BJ (cell line): ENCODE measurements at places on chromosomes 16 and 17.

GRCh38 chr17:1347589-1348323 is 52.3 kb downstream of the YWHAE start:
- no peak for DNase-seq

DNA sequence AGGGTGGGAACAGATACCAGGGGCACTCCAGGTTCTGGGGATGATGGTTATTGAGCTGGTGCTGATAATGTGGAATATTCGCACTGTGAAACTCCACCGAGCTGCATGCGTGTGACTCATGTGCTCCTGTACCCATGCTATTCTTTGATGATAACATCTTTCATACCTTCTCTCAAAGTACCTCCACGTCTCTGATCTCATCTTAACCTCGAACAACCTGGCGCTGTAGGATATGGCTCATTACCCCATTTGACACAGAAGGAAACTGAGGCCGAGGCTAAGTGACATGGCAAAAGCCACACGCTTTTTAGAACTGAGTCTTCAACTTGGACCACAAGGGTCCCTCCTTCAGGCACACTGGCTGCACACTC is 30.2 kb upstream of the MRPS23 start:
- DNase-seq, result no peak

- DNase-seq, result no peak
These were observed 3.7 kb downstream of the ACSF3 start for GRCh38 chr16:89097392-89097772.

DNA sequence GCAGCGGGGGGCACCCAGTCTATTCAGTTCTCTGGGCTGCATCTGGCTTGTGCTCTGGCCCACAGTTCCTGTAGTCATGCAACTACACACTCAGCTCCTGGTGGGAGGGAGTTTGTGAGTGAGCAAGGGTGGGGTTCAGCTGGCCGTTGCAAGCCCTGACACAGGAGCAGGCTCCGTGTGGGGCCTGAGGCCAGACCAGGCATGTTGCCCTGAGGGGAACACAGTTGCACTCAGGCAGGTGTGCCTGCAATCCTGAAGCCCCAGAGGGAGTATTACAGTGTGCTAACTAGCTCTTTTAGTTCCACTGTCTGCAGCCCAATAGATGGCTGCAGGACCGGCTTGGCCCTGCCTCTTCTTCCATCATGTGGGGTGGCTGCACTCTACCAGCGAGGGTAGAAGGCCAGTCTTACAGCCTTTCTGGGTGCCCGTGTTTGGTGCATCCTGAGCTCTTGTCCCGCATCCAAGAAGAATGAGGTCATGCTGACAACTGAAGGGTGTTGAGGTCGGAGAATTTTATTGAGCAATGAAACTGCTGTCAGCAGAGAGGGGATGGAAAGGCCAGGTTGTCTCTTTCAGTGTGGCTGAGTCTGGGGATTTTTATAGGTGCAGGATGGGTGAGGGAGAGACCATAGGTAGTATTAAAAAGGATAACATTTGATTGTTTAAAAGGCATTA is 49.9 kb upstream of the ELAC2 start:
- no peak for DNase-seq

GRCh38 chr17:43534909-43535308 is 11.2 kb downstream of the ETV4 start:
- DNase-seq, result no peak

DNA sequence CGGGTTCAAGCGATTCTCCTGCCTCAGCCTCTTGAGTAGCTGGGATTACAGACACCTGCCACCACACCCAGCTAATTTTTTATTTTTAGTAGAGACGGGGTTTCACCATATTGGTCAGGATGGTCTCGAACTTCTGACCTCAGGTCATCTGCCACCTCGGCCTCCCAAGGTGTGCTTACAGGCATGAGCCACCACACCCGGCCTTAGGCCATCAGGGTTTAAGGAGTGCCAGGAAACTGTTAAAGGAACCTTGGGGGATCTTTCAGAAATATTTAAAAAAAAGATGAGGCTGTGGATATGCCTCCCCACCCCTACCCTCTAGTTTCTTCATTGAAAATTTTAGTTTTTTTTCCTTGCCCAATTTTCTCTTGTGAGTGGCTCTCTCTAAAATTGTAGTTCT is 31.4 kb upstream of the UBE2G1 start:
- no peak for DNase-seq
